ENCODE measurements at places on chromosomes 7 and 10. TPM values are rescaled to one million over a fixed set of nuclear protein-coding genes. Genes with fewer than 3 reads are reported as not detected.

- no peak for DNase-seq
Measured at GRCh38 chr10:88114368-88114767, 250.9 kb downstream of the PTEN start.

RNF133 gene
- not detected for polyA plus RNA-seq

DNA sequence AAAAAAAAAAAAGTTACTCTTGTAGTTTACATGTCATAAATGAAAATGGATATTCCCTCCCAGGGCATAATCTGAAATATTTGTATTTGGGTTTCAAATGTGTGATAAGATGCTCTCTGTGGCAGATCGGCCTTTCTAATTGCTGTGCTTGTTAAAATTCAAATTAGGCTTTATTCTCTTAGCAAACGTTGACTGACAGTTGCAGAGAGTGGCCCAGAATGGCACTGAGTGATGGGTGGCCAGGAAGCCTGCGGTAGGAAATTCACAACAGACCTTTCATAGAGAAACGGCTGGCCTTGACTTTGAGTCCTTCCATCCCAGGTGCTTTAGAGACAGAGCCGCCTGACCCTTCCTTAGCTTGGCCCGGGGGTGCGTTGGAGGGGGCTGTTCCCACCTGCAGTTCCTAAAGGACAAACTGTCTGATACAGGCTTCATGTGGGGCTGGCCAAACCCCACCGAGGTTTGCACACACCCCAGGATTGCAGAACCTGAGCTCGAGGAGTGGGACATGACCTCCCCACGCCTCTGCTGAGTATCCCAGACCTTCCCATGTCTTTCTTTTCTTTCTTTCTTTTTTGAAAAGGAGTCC lies 152.7 kb downstream of the CUX1 start:
- DNase-seq = no peak

DNA sequence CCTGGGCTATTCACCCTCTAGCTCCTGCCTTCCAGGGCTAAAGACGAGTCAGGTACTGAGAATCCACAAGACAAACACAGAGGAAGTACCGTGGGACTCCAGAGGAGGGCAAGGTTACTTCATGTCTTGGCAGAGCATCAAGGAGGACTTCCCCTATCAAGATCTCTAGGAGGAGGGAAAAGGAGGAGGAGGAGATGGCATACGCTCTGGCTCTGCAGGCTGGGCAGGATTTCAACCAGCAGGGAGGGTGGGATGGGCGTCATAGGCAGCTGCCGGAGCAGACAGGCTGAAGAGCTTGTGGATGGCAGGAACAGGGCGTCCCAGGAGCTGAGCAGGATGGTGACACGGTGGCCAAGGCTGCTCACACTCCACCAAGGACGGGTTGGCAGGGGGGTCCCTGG lies 21.3 kb downstream of the MDH2 start:
- DNase-seq = peak; percentile 88

ANAPC16 gene
- polyA plus RNA-seq = 93.9 TPM
